ENCODE measurements at places on chromosomes 5 and 9.
A peak's percentile ranks its signal among the peaks of the same experiment; 100 is the strongest.

DNA sequence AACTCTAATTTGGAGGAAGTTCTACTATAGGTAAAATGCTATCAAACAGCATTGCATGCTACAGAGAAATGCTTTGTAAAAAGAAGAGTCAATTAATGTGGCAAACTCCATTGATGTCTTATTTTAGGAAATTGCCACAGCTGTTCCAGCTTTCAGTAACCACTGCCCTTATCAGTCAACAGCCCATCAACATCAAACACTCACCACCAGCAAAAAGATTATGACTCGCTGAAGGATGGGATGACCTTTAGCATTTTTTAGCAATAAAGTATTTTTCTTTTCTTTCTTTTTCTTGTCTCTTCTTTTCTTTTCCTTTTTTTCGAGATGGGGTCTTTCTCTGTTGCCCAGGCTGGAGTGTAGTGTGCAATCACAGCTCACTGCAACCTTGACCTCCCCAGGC is 26.0 kb downstream of the CRHBP start:
- DNase-seq, result no peak

GRCh38 chr5:4570047-4570995 is 569.8 kb upstream of the ADAMTS16 start:
- peak; percentile 47 for DNase-seq

DNA sequence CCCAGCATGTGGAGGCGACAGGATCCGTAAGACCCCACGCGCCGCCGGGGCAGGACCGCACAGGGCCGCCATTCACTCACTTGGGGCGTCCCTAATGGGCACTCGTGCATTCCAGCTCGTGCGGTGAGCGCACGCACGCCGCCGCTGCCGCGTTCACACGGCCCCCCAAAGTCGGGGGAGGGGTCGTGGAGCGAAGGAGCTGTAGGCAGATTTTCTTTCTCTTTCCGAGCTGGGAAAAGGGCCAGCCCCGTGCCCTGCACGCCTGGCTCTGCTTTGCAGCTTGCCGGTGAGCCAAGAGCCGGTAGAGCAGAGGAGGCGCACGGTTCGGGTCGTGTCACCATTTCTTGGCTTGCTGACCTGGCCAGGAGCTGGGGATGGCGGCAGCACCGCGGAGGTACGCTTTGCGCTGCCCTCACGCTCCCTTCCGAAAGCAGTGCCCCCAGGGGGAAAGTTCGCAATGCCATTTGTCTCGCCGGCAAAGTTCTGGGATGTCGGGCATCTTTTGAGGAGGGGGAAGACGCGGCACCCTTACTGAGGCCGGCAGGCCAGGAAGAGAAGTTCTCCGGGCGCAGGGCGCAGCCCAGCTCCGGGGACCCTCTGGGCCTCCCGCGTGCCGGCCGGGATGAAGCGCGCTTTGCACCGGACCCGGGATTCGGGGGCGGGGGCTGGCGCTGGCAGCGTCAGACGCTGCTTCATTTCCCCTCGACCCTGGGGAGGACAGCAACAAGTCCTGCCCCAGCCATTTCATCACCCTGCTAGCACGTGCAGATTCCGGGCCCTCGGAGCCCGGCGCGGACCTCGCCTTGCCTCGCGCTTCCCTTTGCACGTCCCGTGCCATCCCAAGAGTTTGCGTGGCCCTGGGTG is 898 bp downstream of the STC2 start:
- DNase-seq, result peak; percentile 59

GRCh38 chr5:81650987-81651386 is 99.9 kb downstream of the SSBP2 start:
- no peak for DNase-seq

DNA sequence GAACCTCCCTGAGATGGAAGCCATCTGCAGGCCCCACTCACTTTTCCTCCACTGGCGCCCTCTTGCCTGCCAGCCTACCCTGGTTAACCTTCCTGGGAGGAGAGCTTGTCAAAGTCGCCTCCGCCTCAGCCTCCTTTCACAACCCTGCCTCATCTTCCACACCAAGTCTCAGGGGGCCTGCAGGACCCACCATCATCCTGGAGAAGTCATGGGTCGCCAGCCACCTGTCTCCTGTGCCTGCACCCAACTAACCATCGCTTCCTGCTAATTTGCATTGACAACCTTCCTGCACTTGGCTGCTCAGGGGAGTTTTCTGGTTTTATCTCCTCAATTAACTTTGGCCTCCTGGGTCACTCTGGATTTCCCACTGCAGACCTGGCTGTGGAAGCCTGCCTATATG is 52.8 kb upstream of the GRHPR start:
- DNase-seq, result no peak

DNA sequence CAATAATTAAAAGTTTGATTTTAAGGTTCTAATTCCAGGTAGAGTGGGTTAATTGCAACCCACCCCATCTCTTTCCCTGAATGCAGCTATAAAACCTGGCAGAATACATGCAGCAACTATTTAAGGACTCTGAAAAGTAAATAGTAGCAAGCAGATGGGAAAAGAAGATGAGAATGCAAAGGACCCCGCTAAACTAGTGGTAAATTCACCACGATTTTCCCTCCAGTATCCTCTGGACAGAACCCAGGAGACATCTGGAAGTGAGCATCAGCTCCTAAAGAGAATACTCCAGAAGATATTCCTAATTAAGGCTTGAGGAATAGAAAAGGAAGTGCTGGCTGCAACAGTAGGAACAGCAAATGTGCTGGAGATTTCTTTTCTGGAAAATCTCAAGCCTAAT is 170.9 kb downstream of the FRMD3 start:
- DNase-seq, result no peak

GRCh38 chr5:121188849-121189248 is 662.8 kb upstream of the FTMT start:
- no peak for DNase-seq

DNA sequence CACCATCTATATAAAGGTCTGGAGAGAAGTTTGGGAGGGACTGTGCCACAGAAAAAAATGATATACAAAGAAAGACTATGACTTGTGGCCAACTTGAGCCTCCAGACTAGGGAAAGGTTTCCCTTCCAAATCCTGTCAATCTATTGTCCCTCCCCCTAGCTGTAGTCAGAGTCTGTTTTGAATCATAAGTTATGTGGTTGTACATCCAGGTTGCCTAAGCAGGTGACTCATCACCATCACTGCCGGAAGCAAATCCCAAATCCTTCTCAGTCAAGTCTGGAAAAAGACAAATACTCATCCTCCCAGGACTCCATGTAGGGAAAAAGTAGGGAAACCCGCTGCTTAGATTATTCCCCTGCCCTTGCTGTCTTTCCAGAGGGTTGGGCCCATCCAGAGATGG is 235.7 kb downstream of the CDK5RAP2 start:
- DNase-seq, result peak; percentile 87

DNA sequence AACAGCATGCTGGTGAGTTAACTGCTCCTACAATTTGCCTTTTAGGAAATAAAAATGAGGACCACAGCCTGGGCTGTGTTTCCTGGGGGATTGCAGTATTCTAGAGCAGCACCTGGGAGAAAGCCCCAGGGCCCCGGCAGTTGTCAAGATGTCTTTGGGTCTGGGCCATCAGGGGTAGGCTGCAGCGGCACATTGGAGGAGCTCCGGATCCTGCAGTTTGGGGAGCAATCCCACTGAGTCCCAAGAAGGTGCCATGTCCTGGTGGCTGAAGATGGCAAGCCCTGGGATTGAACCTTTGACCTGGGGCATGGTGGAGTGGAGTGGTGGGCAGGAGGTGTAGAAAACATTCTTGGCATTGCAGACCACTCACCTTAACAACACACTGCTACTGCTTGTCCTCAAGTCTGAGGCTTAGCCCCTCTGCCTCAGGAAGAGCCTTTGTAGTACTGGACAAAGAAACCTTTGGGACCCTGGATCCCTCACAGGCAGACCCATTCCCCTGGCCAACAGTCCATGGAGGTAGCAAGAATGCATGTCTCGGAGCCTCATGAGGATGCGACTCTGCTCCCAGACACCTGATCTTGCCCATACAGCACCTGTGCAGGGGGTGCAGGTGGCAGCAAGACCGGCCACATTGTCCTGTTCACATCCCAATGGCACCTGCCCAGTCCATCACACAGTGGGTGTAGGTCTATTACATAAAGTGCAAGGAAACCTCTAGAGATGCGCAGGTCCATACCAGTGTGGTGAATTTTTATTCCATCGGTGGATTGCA is 159.1 kb upstream of the IRX2 start:
- no peak for DNase-seq

- peak; percentile 31 for DNase-seq
These were observed 79.5 kb downstream of the SEMA4D start for GRCh38 chr9:89418474-89418845.

DNA sequence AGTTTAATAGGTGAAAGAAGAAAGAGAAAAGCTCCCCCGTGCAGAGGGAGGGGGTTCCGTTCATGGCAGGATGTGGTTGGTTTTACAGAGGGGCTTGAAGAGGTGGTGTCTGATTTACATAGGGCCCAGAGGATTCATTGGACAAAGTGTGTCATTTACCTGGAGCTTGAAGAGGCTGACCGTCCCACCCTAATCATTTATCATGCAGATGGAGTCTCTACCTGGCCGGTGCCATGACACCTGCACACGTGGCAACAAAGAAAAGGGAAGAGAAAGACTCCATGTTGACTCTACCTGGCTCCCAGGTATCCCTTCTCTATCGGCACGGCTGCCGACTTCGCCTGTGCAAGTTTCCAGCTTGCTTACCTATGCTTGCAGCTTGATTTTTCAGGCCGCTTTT is 35.3 kb upstream of the PRRC2B start:
- DNase-seq, result no peak

DNA sequence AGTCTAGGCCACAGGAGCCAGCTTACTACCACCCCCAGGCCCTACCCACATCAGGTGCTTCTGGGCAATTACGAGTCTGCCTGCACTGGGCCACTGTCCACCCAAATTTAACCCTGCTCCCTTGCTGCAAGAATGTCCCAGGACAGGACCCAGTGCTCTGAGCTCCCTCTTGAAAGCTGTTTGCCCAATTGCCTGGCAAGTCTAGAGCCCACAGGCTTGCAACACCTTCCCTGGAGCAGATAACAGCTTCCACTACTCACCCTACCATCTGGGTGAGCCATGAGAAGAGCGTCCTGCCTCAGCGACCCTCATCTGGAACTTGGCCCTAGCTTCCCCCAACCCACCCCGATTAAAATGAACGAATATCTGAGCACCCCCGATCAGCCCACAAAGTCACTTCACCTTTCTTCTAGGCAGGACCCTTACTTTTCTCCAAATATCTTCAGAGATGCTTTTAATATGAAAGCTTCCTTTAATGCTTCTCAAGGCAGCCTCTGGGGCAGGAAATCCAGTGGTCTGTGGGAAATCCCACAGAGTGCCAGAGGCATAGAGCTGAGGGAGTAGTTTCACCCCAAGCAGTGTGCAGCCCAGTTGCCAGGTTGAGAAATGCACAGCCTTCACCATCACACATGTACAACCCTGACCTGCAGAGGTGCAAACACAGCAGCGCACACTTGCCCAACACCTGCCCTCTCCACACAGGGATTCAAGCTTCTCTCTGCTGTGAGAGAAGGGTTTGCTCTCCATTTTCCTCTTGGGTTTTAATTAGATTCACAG is 10.6 kb downstream of the ACSL6 start:
- DNase-seq, result no peak

GRCh38 chr9:80061096-80061495 is 489.3 kb downstream of the TLE4 start:
- peak; percentile 50 for DNase-seq

DNA sequence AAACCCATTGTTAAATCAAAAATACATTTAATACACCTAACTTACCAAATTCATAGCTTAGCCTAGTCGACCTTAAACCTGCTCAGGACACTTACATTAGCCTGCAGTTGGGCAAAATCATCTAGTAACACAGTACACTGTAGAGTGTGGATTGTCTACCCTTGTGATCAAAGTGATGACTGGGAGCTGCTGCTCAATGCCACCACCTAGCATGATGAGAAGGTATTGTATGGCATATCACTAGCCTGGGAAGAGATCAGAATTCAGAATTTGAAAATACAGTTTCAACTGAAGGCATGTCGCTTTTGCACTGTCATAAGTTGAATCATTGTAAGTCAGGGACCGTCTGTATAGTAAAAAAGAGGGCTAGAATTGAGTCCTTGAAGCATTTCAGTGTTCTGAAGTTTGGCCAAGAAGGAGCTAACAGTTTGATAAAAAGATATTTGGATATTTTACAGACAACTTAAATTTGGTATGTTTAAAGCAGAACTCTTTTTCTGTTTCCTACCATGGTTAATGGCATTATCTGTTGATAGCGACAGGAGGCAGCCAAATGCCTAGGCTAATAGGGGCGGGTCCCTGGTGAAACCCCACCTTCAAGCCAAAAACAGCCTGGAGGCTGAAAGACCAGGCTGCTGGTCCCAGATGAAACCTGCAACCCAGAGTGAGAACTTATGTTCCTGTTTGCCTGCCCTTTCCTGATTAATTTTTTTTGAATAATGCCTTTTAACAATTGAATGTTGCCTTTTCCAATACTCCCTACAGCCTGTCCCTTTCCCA is 23.0 kb downstream of the SMIM15 start:
- DNase-seq, result peak; percentile 28

GRCh38 chr5:149646564-149646963 is 65.3 kb downstream of the ARHGEF37 start:
- DNase-seq, result peak; percentile 36

DNA sequence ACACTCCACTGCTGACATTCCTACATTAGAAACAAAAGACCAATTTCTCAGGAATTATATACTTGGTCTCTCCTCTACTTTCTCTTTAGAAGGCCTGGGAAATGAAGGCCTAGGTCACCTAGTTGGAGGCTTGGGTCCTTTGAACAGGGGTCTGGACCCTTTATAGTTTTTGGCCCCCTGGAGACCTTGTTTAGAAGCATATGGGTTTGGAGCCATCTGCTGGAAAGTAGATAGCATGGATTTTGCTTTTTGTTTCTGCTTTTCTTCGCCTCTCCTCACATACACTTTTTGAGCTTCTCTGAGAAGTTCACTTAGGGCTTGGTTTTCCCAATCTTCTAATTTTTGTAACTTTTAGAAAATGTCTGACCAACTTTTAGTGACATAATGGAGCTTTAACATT is 67.1 kb upstream of the CDK20 start:
- peak; percentile 26 for DNase-seq

- DNase-seq, result no peak
These were observed 101.7 kb downstream of the SNCAIP start for GRCh38 chr5:122413722-122414121.

DNA sequence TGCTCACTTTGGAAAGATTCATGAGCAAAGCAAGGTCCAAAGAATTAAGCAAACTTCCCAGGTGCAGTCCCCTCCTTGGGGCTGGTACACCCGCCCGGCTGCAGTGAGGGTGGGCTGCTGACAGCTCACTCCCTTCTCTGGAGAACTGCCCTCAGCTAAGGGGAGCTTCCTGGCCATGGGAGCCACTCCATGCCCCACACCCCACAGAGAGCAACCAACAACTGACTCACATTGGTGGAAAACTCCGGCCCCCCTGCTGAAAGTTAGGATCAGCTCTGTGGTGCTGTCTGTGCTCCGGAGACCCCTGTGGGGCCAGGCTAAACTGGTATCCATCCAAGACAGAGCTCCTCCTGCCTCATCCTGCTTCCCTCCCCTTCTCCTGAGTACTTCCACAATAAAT is 223.0 kb downstream of the GABBR2 start:
- no peak for DNase-seq

DNA sequence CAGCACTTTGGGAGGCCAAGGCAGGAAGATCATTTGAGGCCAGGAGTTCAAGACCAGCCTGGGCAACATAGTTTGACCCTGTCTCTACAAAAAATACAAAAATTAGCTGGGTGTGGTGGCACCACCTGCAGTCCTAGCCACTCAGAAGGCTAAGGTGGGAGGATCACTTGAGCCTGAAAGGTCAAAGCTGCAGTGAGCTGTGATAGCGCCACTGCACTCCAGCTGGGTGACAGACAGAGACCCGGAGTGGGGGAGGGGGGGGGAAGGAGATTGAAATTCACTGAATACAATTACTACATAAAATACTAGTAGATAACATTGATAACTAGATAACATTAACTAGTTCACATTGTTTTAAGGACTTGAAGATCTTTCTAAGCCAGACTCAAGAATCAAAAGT is 345.6 kb downstream of the BNC2 start:
- no peak for DNase-seq

Measured in iris pigment epithelial cell (primary cell).